ENCODE measurements at places on chromosomes 2 and 18.
A peak's percentile ranks its signal among the peaks of the same experiment; 100 is the strongest.

DNA sequence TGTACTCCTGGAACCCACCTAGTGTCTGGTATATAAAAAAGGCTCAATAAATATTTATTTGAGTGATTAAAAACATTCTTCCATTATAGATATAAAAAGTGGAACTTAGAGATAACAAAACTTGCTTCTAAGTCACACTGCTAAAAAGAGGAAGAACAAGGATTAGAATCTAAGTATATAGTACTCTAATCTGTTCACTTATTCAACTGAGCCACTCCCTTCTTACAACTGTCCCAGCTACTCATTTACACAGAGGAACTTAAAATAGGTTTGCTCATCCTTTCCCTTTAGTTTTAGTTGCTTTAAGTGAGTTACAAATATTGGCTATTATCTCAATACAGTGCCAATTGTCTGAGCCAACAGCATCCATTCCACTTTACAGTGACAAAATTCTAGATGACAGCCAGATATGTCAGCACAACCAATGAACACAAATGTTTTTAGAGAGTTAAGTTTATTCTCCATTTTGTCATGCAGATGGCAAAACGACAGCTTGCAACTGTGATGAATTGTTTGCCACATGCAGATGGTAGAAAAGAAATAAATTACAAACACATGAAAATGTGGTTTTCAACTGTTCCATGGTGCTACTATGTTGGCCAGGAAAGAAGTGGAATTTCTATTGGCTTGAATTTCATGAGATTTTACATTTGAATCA, 280.7 kb upstream of the ZC3H15 start:
- no peak for DNase-seq

- peak; percentile 73 for DNase-seq
These were observed 118.7 kb downstream of the KCTD1 start for GRCh38 chr18:26429535-26430226.

- no peak for DNase-seq
These were observed 35.8 kb upstream of the MARCO start for GRCh38 chr2:118906186-118906585.

- peak; percentile 69 for DNase-seq
These were observed 138.3 kb upstream of the ID2 start for GRCh38 chr2:8543383-8544170.

GRCh38 chr18:37537868-37538525, 27.6 kb downstream of the CELF4 start:
- DNase-seq: peak; percentile 58

- no peak for DNase-seq
These were observed 9.1 kb upstream of the SAP130 start for GRCh38 chr2:128036748-128037607.

GRCh38 chr2:1068822-1069221, 118.2 kb downstream of the SNTG2 start:
- no peak for DNase-seq

DNA sequence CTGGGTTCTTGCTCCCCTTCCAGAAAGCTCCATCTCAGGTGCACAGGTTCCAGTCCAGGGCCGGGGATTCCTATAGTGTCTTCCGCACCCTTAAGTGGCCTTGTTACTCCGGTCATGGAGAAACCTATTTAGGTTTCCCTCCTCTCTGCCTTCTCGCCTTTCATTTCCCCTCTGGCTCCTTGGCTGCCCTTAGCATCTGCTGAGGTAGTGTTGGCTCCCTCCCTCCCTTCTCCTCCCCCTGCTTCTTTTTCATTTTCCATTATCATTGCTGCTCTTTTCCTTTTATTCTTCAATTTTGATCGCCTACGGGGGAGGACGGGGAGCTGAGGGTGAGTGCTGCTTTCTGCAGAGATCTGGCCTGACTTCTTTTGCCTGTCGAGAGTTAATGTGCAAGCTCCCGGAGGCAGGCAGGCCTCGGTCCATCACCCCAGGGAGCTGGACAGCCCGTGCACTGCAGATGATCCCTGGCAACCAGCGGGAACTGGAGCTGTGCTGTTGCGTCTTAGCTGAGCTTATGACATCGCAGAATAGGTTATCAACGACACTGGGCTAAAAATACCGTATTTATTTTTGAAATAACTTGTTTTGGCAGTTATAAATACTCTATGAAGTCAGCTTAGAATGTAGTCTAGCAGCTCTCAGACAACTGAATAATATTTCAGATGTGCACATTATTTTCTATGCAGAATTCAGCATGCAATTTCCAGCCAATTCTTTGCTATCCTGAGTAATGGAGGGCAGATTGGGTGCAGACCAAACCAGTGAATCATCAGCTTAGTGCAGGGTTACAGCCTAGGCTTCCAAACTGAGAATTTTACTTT, 141.9 kb downstream of the SLC4A3 start:
- DNase-seq: peak; percentile 69

GRCh38 chr2:139813340-139813739, 1033.2 kb upstream of the NXPH2 start:
- no peak for DNase-seq

DNA sequence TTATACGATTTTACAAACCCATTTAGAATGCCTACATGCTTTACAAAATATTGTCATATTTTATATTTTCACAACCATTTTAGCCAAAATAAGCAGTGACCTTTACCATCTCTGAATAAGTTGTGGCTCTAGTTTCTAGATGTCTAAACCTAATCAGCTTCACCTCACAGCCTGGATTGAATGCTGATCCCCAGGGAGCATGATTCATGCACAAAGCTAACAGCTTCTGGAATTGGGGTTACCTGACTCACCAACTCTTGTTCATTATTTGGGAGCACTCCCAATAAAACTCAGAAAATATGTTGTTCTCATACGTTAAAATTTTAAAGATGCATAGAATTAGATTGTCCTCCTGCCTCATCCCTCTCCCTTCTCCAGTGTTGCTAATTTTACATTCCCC, 611.7 kb upstream of the NETO1 start:
- peak; percentile 78 for DNase-seq

GRCh38 chr2:175688243-175688642, 313.8 kb downstream of the LNPK start:
- no peak for DNase-seq

All from fibroblast of the aortic adventitia (primary cell).